Neural crest cell (in vitro differentiated cells): ENCODE measurements at places on chromosomes 1 and 21. TPM values are rescaled to one million over a fixed set of nuclear protein-coding genes. Genes with fewer than 3 reads are reported as not detected.

Gene KCNT2
- 10.1 and 12.6 TPM in 2 replicates for total RNA-seq

Gene DYNLT5
- total RNA-seq, result 1.6 and 2.0 TPM in 2 replicates

- no peak for DNase-seq
- H3K27me3 ChIP-seq, result peaks cover 3% of the 10 kb centered on the region
- no peak overlapping the region for H3K27ac ChIP-seq
These were observed 15.1 kb upstream of the PADI3 start for GRCh38 chr1:17233675-17234320.

DNA sequence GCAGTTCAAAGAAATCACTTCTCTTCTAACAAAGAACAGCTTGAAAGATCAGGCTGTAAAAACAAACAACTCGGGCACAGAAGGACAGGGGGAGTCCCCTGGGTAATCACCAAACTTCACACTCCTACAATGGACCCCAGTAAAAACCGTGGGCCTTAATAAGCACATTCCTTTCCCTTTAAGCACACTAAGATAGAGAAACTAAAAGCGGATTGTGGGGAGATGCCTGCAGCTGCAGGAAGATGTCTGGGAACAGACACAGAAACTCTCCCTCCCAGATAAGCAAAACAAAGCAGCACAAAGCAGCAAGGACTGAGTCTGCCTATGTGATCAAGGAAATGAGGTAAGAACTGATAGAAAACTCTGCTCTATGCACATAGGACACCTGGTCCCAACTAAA lies 37.6 kb upstream of the CTBS start:
- H3K27me3 ChIP-seq, result no peaks in the 10 kb centered on the region
- peaks cover 20% of the 10 kb centered on the region for H3K36me3 ChIP-seq
- H3K4me1 ChIP-seq, result peaks cover 8% of the 10 kb centered on the region
- H3K4me3 ChIP-seq, result no peak overlapping the region

DNA sequence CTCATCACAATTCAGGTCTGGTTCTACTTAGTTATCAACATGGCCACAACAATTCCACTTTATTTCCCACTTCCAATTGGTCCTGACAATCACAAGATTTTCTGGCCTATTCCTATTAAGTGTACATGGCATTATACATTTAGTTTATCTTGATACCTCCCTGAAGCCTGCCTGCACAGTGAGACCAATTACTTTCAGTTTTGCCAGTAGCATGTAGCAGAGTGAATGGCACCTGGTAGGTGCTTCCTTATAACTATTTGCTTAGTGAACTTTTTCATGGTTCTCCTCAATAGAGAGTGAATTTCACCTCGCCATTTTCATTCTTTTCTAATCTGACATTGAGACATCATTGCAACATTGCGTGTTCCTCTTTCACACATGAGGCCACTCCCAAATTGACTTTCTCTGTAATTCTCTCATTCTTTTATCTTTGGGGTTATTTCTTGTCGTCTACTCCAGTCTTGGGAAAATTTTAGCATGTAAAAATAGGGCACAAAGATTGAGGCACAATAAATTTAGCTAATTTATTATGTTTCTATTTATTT lies 124.3 kb downstream of the DISC1 start:
- H3K4me3 ChIP-seq, result no peak overlapping the region
- no peak overlapping the region for H3K27ac ChIP-seq
- H3K27me3 ChIP-seq, result no peaks in the 10 kb centered on the region
- H3K4me1 ChIP-seq, result no peaks in the 10 kb centered on the region

- H3K27me3 ChIP-seq, result no peaks in the 10 kb centered on the region
- no peak overlapping the region for H3K4me3 ChIP-seq
- H3K27ac ChIP-seq, result peak overlapping the region; percentile 57
- peaks cover 4% of the 10 kb centered on the region for H3K4me1 ChIP-seq
- no peak for DNase-seq
These were observed 7.6 kb downstream of the DCLRE1B start for GRCh38 chr1:113912594-113913311.
